GM03348 (cell line): ENCODE measurements at places on chromosomes 7 and 10.

- no peak for DNase-seq
These were observed 43.7 kb upstream of the DLD start for GRCh38 chr7:107847168-107847835.

- no peak for DNase-seq
These were observed 14.6 kb upstream of the DRGX start for GRCh38 chr10:49410365-49411074.

GRCh38 chr10:102352066-102352715 is 43.3 kb upstream of the NFKB2 start:
- peak; percentile 76 for DNase-seq

DNA sequence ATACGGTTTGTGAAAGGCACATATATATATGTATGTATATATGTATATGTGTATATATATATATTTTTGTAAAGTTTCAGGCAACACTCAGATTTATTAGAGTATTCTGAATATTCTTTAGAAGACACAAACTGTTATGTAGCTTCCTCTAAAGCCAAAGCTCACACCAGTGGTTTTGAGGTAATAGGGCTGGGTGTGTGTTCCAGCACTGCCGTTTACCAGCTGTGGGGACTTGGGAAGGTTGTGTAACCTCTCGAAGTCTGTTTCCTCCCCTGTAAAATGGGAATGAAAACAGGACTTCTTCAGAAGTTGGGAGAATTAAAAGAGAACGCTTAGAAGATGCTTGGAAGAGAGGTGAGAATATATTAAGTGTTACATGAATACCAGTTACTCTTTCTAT is 94.8 kb downstream of the PRPF18 start:
- DNase-seq, result no peak

- peak; percentile 41 for DNase-seq
These were observed 47.1 kb upstream of the HYAL4 start for GRCh38 chr7:123797673-123798531.

- no peak for DNase-seq
These were observed 9.0 kb downstream of the RHBDD2 start for GRCh38 chr7:75887669-75888369.

DNA sequence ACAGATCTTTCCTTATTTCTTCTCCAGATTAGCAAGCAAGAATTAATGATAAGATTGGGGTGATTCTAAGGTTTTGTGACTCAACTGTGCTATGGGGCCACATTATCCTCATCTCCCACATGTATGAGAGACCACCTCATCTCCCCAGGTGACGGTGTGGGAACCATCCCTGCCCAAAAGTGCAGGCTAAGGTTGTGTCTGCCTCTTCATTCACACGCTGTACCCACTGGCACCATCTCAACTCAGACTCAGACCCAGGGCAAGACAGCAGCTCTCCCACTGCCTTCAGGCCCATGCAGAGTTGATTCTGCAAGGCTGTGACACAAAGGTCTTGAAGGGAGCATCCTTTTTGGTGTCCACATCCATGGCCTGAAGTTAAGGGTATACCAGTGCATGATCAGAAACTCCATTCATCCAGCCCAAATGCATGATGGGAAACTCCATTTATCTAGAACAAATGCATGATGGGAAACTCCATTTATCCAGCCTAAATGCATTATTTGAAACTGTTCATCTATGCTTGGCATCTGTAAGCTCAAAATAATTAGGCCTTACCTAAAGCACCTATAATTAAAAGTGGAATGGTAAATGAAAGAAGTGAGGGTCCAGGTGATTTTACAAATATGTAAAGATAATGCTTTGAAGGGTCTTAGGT is 99.4 kb downstream of the TCERG1L start:
- DNase-seq, result no peak

DNA sequence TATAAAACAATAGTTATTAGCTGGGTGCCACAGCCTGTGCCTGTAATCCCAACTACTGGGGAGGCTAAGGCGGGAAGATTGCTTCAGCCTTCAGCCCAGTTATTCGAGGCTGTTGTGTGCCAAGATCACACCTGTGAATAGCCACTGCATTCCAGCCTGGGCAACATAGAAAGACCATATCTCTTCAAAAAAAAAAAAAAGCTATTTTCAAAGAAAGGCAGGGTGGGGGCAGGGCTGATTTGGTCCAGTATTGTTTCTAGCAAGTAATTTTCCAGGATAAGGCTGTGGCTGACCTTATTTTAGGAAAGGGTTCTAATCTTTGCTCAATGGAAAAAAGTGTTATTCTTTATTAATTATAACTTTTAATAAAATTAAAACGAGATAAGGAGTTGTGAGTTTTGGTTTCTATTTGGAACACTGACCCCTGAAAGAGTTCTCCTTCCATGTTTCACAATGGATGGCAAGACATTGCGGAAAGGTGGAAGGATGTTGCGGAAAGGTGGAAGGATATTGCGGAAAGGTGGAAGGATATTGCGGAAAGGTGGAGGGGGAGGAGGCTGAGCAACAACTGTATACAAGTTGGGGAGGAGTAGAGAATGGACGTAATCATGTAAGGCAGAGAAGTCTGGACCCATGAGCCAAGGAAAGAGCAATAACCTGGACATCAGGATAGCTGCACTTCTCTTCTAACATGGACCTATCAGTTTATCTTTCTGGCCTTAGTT is 1.5 kb upstream of the C1GALT1 start:
- DNase-seq, result no peak
